ENCODE measurements at places on chromosomes 6 and 20.
A peak's percentile ranks its signal among the peaks of the same experiment; 100 is the strongest.

- no peak for DNase-seq
Observed at GRCh38 chr6:69935079-69935478, 68.7 kb downstream of the COL19A1 start.

GRCh38 chr6:103047567-103047966 lies 1654.1 kb downstream of the GRIK2 start:
- DNase-seq = no peak

GRCh38 chr6:73774311-73774774 lies 78.3 kb downstream of the CD109 start:
- peak; percentile 77 for DNase-seq

DNA sequence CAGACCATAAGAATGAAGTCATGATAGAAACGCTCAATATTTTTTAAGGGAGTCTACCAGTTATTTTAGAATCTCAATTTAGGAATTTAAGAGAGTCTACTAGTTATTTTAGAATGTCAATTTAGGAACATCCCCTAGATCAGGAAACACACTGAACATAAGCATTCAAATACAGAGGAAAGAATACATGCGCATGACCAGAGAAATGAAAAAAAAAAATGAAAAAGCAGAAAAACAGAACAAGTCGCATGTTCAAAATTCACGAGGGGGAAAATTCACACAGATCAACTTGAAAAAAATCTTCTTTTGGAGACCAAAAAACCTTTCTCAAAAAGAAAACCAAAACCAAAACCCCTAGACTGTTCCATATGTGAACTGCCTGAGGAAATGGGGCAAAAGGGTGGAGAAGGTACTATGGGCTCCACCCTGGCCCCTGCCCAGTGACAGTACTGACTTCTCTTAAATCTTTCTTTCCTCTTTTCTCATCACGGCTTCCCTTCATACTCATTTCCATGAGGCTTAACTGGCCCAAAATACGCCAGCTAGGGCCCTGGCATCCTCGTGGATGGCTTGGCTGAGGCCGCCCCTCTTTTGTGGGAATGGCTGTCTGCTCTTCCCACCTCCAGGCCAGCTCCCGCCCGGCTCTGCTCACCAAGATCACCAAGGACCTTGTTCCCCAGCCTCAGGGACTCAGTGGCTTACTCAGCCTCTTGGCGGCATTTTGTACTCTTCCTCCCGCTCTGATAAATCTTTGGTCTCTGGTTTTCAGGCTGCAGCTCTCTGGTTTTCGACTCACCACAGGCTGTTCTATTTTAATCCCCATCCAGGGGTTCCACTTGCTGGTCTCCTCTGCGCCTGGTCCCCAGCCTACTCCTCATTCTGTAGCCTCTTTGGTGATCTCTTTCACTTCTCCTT lies 11.2 kb downstream of the ZBTB2 start:
- no peak for DNase-seq

- DNase-seq = no peak
Observed at GRCh38 chr20:19609642-19610223, 148.3 kb upstream of the RIN2 start.

DNA sequence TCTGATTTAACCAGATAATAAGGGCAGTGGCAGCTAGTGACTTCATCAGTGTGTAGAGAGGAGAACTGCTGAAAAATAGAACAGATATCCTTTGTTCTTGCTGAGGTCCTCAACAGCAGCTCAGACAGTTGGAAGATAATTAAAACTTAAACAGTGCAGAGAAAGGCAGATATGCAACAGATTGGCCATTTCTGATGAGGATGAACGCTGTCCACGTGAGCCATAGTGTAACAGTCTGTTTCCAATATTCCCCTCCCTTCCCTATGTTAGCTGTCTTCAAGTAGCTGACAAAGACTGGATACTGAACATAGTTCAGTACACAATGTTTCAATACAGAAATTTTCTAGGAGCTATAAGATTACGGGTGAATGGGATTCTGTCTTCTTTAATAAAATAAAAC lies 291.4 kb downstream of the BTBD9 start:
- no peak for DNase-seq

DNA sequence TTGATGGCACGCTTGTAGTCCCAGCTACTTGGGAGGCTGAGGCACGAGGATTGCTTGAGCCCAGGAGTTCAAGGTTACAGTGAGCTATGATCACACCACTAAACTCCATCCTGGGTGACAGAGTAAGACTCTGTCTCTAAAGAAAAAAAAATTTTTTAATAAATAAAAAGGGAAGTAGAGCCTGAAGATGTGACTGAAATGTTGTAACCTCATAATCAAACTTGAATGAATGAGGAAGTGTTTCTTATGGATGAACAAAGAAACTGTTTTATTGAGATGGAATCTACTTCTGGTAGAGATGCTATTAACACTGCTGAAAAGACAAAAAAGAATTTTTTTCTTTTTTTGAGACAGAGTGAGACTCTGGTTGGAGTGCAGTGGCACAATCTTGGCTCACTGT lies 6.7 kb downstream of the MAK start:
- DNase-seq = no peak

DNA sequence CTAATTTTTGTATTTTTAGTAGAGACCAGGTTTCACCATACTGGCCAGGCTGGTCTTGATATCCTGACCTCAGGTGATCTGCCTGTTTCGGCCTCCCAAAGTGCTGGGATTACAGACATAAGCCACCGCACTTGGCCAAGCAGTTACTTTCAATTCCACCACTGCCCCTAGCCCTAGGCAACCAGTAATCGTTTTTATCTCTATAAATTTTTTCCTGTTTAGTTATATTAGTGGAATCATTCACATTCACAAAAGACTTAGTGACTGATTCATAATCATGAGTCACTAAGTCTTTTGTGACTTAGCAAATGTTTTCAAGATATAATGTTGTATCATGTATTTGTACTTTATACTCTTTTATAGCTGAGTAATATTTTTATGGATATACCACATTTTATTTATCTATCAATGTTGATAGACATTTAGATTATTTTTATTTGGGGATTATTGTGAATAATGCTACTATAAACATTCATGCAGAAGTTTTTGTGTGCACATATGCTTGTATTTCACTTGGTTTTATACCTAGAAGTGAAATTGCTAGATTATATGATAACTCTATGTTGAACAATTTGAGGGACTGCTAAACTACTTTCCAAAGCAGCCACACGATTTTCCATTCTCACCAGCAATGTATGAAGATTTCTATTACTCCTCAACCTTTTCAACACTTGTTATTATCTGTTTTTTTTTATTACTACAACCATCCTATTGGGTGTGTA lies 421.4 kb upstream of the ID4 start:
- no peak for DNase-seq

DNA sequence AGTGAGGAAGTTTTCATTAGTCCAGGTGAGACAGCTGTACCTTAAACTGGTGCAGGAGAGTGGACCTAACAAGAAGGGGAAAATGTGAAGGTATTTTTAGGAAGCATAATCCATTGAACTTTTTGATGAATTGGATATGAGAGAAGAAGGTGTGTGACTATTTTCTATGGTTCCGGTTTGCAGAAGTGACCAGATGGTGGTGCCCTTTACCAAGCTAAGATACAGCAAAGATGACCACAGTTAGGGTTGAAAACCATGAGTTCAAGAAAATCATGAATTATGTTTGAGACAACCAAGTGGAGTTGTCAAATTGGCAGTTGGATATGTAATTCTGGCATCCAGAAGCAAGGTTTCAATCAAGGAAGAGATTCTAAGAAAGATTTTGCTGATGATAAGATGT lies 61.9 kb upstream of the NRSN1 start:
- DNase-seq = no peak

- DNase-seq = peak; percentile 54
Observed at GRCh38 chr6:53513519-53513966, 31.4 kb downstream of the GCLC start.

DNA sequence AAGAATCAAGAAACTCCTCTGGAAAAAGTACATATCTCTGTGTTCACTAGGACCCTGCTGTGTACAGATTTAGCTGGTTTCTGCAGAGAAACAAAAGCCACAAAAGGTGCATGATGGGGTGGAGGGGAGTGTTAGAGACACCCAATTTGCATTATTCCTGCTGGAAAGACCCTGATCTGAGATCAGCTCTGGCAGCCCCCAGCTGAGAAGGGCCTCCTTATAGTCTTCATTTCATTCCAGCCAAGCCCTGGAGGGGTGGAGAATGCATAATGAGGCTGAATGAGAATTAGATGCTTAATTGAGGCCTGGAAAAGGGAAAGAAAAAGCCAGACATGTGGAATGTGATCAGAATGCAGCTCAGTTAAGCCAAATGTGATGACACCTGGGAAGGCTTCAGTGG lies 545.6 kb downstream of the KIF16B start:
- no peak for DNase-seq

DNA sequence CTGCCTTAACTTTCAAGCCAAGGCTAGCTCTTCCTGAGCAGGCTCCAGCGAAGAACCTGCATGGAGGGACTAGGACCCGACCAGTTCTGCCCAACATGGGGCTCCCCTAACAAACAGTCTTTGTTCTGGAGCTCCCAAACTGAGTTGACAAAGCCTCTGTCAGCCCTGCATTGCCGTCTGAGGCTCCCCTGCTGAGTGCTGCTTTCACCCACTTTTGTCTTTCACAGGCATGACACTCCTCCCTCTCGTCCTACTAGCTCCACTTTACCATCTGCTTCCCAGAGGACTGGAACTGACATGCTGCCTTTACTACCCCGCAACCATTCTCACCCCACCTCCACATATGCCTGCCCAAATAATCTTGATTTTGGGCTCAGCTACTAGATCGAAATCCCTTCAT lies 45.1 kb upstream of the B4GALT5 start:
- no peak for DNase-seq

GRCh38 chr6:168145747-168146596 lies 67.0 kb upstream of the FRMD1 start:
- DNase-seq = no peak

GRCh38 chr6:124872361-124873065 lies 89.7 kb upstream of the RNF217 start:
- DNase-seq = no peak

DNA sequence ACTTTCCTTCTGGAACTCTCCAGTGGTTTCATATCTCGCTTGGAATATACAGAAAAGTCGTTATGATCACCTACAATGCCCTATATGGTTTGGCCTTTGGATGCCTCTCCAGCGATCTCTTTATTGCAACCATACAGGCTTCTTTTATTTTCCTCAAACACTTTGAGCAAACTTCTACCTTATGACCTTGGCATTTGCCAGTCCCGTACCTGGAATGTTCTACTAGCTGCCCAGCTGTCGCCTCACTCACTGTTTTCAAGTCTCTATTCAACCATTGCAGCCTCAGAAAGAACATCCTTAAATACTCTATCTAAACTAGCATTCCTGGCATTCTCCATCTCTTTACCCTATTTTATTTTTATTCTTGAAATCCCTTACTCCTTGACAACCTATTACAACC lies 50.4 kb upstream of the NEDD9 start:
- DNase-seq = no peak

DNA sequence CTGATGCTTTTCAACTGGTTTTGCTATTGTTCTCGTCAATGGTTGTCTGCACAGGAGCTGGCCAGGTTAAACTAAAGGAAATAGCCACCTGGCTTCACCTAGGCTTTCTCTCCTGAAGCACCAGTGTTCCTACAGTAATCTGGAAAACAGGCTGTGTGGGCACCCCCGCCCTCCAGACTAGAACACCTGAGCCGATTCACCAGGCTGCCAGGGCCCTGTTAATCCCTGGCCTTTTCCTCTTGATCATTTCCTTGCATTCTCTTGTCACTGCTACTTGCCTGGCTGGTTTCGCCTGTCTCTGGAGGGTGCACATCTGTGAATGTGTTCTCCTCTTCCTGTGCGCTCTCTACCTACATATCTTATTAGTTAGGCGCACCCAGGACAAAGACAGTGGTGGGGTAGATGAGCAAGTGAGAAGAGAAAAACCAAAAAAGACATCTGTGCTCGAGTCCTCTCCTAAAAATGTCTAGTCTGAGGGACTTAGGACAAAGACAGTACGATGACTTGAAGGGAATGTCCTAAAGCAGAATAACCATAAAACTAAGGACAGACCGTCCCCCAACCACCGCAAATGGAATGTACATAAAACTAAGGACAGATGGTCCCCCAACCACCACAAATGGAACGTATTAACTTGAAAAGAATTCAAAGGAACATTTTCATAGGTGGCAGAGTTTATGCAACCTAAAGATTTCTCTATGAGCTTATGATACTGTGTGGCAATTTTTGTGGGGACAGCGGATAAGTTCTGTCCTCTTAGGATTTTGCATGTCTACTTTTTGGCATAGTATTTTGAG lies 45.9 kb upstream of the EMILIN3 start:
- DNase-seq = no peak

GRCh38 chr6:111950661-111951496 lies 77.6 kb upstream of the FYN start:
- DNase-seq = peak; percentile 11

- DNase-seq = no peak
Observed at GRCh38 chr6:163646133-163646532, 231.6 kb downstream of the QKI start.

DNA sequence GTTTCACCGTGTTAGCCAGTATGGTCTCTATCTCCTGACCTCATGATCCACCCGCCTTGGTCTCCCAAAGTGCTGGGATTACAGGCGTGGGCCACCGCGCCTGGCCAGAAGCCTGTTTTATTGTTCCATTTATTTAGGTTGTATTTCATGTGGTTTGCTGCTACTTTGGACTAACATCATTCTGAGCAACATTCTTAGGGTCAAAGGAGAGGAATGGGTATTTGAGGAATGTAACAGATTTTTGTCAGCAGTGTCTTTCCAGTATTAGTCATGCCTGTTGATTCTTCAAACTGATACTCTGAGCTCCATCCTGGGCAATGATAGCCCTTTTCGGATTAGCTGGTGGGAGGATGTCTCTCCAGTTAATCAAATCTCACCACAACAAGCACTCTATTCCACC lies 213.0 kb upstream of the CITED2 start:
- DNase-seq = no peak

GRCh38 chr20:43513931-43514647 lies 6.6 kb downstream of the L3MBTL1 start:
- DNase-seq = peak; percentile 95

- DNase-seq = no peak
Observed at GRCh38 chr6:437037-437392, 45.5 kb downstream of the IRF4 start.

DNA sequence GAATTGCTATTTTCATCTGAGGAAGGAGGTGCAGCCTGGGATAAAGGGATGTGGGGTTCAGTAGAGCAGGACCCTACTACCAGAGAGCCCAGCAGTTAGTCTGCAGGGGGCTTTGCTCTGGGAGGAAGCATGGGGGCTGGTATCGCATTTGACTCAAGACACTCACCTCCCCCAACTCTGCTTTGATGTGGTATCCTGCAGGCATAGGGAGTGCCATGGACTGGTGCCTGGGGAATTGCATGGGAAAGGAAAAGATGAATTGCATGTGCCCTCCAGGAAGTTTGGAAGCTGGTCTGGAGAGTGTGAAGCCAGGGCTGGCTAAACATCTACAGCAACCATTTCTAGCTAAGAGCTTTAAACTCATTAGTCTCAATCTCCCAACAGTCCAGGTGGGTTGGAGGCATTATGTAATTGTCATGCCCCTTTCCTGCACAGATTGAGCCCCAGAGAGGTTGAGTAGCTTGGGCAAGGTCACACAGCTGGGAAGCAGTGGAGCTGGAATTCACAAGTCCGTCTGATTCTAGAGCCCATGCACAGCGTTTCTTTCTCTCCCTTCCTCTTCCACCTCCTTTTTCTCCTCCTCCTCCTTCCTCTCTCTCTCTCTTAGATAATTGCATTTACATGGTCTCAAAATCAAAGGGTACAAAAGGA lies 26.2 kb upstream of the PNPLA1 start:
- no peak for DNase-seq

- no peak for DNase-seq
Observed at GRCh38 chr6:136147342-136147741, 102.8 kb downstream of the MTFR2 start.

GRCh38 chr20:36872852-36873251 lies 3.1 kb upstream of the TLDC2 start:
- DNase-seq = no peak

- peak; percentile 18 for DNase-seq
Observed at GRCh38 chr6:125584468-125584939, 164.9 kb upstream of the HEY2 start.

Measured in LNCaP clone FGC (cell line).